NCI-H2171 treated with DMSO at 0.1 percent for 48 hours (cell line): ENCODE measurements at places on chromosomes 1 and 21.

GRCh38 chr1:153881751-153882150, 41.0 kb downstream of the GATAD2B start:
- peak; percentile 88 for DNase-seq

DNA sequence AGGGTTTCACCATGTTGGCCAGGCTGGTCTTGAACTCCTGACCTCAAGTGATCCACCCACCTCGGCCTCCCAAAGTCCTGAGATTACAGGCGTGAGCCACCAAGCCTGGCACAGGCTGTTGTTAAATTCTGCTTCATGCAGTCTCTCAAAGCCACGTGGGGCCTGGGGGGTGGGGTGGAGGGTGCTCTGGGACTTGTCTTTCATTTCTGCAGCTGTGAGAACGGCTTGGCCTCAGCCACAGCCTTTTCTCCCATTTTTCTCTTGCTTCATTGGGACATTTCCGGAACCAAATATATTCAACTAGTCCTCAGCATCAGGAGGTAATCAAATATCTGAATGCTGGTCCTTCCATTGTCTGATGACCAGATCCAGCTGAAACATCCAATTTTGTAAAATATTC, 27.6 kb upstream of the KCNE2 start:
- no peak for DNase-seq

- DNase-seq, result no peak
Observed at GRCh38 chr1:56459260-56459659, 120.1 kb downstream of the PLPP3 start.

DNA sequence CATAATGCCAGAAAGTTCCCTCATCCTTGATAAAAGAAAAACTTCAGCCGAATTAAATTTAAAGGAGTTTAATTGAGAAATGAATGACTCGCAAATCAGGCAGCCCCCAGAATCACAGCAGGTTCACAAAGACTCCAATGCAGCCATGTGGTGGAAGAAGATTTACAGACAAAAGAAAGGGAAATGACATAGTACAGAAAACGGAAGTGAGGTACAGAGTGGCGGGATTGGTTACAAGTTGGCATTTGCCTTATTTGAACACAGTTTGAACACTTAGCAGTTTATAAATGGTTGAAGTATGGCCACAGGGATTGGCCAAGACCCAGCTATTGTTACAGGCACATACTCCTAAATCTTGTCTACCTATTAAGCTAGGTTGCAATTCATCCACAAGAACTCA, 46.6 kb downstream of the HIVEP3 start:
- no peak for DNase-seq

- DNase-seq, result no peak
Observed at GRCh38 chr1:70465911-70466310, 54.8 kb downstream of the CTH start.

GRCh38 chr1:54370287-54370989, 35.8 kb downstream of the SSBP3 start:
- DNase-seq, result no peak

GRCh38 chr1:230622151-230622550, 20.1 kb upstream of the COG2 start:
- DNase-seq, result no peak

DNA sequence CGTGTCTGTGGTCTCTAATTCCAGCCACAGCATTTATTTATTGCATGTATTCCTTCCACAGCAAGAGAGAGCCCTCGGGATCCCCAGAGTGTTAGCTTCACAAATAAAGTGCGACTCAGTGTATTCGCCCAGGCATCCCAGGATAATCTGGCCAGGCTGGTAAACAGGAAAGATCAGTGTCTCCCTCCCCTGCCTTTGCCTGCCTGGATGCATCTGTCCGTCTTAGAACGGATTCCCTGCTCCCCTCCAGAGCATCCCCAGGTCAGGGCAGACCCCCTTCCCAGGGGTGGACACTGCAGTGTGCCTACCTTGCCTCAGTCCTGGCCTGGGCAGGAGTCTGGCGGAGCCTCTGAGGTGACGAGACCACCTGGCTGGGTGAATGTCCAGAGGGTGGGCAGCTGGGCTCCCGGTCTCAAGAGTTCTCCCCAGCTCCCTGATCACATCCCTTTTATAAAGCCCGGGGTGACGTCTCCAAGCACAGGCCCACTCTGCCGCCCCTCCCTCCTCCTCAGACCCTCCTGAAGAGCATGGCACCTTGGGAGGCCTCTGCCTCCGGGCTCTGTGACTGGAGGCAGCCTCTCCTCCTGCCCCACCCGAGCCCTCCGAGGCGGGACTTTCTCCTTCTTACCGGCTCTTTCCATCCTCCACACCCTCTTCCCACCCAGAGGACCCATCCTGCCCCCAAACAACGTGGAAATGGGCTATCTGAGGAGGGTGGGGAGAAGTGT, at the start of gene KISS1:
TSS of gene KISS1 (minus strand) at position 424 of the 728 bp plus-strand sequence. CDS start 3,615 bp downstream, outside the sequence.
- no peak for DNase-seq

GRCh38 chr1:204975568-204976235, 67.3 kb upstream of the CNTN2 start:
- peak; percentile 65 for DNase-seq

- DNase-seq, result no peak
Observed at GRCh38 chr1:83114136-83114834, 884.6 kb downstream of the TTLL7 start.

DNA sequence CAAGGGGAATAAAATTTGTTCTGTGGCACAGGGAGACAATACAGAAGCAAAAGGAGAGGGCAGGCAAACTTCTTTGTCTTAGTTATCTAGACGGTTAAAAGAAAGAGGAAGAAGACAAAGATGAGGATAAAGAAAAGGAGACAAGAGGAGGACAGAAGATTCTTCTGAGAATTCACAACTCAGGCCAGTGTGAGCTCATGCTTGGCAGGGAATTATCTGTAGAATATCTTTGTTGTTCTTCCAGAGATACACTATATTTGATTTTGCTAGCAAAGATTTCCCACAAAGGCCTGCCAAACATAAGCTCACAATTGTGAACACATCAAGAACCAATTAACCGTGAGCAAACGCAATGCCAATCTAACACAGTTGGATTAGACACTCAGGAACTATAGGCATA, 21.4 kb downstream of the SLC16A1 start:
- DNase-seq, result no peak

- no peak for DNase-seq
Observed at GRCh38 chr1:245790441-245790840, 635.7 kb downstream of the KIF26B start.

DNA sequence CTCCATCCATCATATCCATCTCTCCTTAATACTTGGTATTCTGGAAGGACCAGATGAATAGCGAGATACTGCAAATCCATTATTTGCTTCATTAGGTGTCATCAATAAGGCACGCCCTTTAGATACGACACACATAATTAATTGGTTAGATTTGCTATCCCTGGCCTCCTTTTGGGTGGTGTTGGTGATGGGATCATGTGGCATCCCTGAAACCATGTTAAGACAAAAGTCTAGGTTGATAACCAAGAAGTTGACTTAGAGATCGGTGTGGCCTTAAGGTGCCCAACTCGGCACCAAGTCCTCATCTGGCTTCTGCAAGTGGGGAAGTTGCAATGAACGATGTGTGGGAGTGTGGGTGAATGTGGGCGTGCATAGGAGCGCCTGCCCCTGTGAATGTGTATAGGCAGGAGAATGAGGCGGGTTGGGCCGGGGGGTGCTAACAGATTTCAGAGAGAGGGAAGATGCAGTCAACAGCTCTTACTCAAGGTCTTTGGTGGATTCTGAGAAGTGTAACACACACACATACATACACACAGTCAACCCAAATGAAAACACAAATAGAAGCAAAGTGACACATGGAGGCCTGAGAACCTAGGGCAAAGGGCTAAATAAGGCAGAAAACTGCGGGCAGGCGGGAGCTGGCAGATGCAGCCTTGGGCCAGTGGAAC, 415.7 kb upstream of the ESRRG start:
- no peak for DNase-seq

DNA sequence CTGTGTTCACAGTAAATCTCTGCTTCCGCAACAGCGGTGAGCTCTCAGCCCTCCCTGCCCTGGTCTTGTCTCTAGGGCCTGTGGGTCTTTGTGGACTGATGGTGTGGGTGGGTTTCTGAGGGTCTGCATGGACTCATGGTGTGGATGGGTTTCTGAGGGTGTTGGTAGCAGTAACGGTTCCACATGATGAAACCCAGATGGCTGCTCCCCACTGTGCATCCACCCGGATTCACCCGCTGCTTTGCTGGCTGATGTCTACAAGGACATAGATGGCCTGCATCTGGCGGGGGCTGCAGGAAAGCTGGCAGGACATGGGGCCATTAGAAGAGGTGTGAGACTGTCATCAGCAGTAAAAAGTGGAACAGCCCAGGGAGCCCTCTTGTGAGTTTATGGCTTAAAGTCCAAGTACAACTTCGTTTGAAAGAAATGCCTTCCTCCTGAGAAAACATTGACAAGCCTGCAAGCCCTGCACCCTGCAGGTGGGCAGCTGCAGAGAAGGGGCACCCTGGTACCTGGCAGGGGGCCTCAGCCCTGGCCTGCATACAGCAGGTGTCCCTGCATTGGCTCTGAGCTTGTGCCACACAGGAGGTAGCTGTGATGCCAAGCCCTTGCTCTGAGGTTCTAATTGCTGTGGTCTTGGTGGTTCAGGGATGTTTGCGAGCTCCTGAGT, 156.9 kb upstream of the COL6A1 start:
- DNase-seq, result no peak

- DNase-seq, result peak; percentile 69
Observed at GRCh38 chr1:1144122-1144842, 28.4 kb upstream of the C1orf159 start.

GRCh38 chr1:10617931-10618885, 143.5 kb downstream of the PEX14 start:
- DNase-seq, result no peak

GRCh38 chr1:200154069-200154767, 126.7 kb downstream of the NR5A2 start:
- no peak for DNase-seq

- no peak for DNase-seq
Observed at GRCh38 chr1:244010191-244010590, 40.9 kb upstream of the ZBTB18 start.

DNA sequence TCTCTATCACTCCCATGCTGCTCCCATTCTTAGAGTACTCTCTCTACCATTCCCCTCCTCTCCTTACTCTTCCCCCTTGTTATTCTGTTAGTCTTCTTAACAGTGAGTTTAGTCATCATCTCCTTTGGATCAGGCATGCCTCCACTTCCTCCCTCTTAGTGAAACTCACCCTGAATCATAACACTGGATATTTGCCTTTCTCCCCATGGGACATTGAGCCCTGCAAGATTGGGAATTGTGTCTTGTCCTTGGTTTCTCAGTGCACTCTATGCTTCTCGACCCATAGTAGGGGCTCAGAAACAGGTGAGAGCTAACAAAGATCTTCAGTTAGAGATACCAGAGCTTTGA, 68.3 kb upstream of the GCLM start:
- no peak for DNase-seq

DNA sequence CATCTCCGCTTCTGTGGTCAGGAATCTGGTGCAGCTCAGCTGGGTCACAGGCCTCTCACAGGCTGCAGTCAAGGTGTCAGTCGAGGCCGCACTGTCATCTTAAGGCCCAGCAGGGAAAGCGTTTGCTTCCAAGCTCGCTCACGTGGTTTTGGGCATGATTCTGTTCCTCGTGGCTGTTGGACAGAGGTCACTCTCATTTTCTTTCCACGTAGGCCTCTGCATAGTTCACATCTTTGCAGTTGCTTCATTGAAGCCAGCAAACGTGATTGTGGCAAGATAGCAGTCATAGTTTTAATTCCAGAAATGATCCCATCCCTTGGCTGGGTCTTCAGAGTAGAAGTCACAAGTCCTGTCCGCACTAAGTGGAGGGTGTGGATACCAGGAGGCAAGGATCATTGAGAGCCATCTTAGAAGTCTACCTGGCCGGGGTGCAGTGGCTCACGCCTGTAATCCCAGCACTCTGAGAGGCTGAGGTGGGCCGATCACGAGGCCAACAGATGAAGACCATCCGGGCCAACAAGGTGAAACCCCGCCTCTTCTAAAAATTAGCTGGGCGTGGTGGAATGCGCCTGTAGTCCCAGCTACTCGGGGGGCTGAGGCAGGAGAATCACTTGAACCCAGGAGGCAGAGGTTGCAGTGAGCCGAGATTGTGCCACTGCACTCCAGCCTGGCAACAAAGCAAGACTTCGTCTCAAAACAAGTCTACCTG, 24.5 kb downstream of the NECAP2 start:
- no peak for DNase-seq

- no peak for DNase-seq
Observed at GRCh38 chr1:86616871-86617270, 70.0 kb downstream of the CLCA4 start.

DNA sequence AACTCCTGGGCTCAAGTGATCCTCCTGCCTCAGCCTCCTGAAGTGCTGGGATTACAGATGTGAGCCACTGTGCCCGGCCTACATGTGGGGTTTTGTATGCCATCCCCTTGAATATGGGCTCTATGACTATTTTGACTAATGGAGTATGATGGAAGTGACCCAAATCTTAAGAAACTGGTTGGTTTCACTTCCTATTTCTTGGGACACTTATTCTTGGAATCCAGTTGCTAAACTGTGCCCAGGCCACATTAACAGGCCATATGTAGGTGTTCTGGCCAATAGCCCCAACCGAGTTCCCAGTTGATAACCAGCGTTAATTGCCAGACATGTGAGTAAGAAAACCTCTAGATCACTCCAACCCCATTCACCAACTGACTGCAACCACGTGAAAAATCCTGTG, 36.3 kb upstream of the CLIC4 start:
- no peak for DNase-seq

- no peak for DNase-seq
Observed at GRCh38 chr1:204219971-204220616, 6.3 kb upstream of the GOLT1A start.

GRCh38 chr1:233060461-233060994, 110.1 kb downstream of the NTPCR start:
- DNase-seq, result no peak

- DNase-seq, result peak; percentile 54
Observed at GRCh38 chr1:204358605-204359004, 1.1 kb downstream of the PLEKHA6 start.

DNA sequence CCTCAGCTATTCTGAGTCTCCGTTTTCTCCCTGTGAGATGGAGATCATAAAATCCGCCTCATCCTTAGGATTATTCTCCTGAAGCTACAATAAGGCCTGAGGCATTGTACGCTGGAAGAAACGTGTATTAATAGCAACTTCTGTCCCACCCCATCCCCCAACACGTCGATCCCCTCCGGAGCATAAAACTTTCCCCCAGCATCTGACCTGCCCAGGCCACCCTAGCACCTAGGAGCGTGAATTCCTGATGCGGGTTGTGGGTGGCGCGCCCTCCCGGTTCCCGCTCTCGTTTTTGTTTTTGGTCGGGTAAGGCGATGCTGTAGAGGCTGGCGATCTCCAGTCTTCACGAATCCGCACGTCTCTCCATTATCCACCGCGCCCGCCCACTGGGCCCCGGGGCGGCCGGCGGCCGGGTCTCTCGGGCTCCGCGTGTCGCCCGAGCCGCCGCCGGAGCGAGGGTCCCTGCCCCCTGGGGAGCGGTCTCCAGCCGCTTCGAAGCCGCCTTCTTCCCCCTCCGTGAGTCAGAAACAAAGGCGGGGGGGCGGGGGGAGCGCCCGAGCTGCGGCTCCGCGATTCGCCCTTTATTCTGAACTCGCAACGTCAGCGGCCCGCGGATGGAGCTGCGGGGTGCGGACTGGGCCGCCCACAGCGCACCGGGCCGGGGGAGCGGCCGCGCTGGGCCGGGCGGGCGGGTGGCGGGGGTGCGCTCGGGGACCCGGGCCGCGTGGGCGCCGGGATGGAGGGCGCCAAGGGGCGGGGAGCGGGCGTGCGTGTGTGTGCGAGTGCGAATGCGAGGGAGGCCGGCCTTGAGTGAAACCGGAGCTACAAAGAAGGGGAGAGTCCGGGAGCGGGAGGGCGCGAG, at the start of gene PLEKHO1:
TSS of gene PLEKHO1 (plus strand) at position 646 of the 862 bp plus-strand sequence. CDS start 342 bp downstream, outside the sequence.
- peak; percentile 78 for DNase-seq
